ENCODE measurements at places on chromosomes 12 and 14.

DNA sequence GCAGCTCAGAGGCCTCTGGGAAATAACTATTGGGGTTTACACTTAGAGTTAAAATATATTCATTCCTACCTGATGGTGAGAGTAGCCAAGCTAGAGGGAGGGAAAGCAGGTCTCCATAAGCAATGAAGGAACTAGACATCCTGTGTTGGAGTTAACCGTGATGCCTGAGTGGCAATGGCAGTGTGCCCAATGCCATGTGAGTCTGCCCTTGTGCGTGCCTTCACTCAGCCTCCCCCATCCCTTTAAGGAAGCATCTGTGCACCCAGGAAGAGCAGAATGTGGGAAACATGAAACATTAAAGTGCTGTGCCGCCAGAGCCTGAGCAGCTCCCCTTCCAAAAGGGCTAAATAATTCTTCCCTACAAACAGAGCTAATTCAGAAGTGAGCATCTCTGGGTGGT, 76.3 kb downstream of the COX16 start:
- DNase-seq = no peak

DNA sequence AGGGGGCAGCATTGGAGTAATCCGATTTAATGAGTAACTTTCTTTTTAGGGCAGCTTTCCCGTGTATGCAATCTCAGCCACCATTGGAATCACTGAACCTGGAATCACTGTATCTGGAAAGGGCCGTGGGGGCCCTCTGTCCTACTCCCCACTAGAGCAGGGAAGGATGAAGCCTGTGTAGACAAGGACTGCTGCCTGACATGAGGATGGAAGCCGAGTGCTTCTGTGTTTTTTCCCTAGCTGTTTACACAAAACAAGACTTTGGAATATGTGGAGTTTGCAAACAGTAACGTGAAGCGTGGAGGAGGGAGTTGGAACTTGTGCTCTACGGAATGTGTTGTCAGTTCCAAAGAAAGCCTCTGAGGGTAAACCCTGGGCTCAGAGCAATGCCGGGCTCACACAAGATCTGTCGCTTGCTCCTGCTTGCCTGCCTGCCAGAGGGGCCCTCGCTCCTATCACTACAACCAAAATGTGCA, 32.4 kb upstream of the HDAC7 start:
- DNase-seq = no peak

- no peak for DNase-seq
Measured at GRCh38 chr12:111754671-111755070, 12.1 kb upstream of the ALDH2 start.

DNA sequence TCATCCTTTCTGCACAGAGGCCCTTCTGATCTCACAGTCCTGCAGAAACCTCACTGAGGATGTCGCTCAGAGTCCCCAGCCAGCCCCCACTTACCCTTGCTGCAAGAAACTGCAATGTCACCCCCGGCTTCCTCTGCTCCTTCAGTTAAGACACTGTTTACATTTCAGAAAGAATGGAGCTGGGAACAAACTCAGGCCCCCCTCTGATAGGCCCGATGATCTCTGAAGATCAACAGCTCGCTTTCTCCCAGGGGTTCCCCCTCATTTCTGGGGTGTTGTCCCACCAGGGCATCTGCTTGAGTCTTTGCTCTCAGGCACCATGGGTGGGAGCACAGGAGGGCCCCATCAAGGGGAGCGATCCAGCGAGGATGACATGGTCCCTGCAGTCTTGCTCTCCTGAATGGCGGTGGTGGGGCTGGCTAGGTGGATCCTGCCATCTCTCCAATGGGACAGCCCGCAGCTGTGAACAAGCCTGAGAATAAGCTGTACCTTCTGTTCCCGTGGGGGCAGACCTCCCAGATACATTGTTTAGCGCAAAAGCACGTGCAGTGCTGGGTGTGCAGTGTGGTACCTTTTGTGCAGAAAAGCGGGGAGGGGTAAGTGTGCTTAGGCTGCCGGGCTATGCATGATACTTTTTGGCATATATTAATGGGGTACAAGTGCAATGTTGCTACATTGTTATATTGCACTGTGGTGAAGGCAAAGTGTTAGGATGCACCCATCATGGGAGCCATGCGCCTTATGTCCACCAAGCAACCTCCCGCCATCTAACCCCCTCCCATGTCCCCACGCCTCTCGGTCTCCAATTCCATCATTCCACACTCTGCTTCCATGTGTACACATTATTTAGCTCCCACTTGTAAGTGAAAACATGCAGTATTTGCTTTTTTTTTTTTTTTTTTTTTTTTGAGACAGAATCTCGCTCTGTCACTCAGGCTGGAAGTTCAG, 6.7 kb upstream of the NCOR2 start:
- no peak for DNase-seq

DNA sequence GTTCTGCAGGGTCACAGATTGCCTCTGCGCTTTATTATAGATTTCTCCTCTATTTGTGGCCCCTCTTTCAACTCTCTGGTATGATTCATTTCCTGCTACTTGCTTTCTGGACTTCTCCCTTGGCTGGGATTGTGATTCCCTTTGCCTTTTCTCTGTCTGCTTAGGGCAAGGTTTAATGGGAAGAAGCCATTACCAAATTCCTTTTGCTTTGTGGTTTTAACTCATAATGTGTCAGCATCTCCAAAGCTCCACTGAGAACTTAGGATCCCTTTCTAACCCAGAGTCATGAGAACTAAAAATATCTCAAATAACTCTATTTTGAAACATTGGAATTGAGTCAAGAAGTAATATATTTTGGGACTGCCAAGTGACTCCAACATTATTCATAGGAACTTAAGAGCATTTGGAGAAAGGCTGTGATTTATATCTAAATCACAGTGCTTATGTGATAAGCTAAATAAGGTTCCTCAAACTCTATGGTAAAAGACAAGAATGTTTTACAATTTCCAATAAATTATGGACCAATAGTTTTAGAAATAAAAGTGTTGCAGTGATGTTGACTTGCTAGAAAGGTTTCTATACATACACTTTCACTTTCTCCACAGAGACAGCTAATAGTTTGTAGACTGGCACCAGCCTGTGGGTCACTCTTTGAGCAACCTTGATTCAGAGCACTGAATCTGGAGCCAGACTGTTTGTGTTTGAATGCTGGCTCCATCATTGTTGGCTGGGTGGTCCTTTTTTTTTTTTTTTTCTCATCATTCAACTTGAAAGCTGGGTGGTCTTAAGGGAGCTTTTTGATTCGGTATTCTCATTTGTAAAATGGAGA, 93.9 kb downstream of the DACT1 start:
- DNase-seq = no peak

DNA sequence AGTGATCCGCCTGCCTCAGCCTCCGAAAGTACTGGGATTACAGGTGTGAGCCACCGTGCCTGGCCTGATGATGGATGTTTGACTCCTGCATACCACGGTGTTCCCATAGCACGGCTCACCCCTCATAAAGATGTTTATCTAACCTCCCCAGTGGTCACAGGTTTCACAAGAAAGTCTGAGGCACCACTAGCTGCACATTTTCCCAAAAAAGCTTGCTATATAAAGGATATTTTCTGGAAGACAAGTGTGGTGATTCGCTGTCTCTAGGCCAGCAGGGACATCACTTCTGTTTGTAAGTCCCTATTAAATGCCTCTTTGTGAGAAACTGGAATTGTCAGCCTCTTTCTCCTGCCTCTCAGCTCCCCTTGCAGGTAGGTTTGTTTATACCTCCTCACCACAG, 18.3 kb downstream of the PLEK2 start:
- no peak for DNase-seq

- no peak for DNase-seq
Measured at GRCh38 chr12:7695566-7696197, at the start of gene GDF3. Gene GDF3, minus strand, starts transcription at chr12:7695775. Its CDS starts 47 bp downstream, at chr12:7695728.

- DNase-seq = no peak
Measured at GRCh38 chr14:81427348-81428058, 27.4 kb upstream of the STON2 start.

DNA sequence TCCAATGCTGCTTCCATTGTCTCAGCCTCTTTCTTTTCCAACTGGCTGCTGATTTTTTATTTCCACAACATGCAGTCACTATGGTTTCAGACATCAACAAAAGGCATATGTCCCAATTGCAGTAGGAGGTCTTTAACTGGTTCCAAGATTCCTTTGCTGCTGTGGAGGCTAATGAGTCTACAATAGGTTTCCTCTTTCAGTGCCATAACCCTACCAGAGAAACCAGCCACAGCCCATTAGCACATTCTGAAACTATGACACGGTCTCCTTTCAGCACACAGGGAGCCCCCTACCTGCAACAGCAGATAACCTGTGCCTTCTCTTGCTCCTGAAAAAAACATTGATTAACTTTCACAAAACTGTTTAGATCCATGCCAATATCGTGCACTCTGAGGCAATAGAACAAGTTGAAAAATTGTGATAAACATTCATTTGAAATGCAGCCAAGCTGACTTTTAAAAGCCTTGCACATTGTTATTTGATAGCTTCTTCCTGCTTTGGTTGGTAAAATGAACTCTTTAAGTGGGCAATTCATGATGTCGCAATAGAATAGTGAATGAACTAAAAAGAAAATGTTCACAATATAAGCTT, 32.4 kb downstream of the PLEKHG7 start:
- no peak for DNase-seq

DNA sequence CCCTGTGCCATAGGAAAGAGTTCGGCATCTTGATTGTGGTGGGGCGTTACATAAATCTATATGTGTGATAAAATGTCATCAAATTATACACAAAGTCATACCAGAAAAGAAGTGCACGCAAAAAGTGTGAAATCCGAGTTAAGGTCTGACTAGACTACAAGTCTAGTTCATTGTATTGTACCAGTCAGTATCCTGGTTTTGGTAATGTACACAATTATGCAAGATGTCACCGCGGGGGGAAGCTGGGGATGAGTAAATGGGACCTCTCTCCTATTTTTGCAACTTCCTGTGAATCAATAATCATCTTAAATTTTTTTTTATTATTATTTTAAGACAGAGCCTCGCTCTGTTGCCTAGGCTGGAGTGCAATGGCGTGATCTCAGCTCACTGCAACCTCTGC, 43.2 kb upstream of the BCL11B start:
- no peak for DNase-seq

- no peak for DNase-seq
Measured at GRCh38 chr14:102835959-102836358, 58.7 kb downstream of the TRAF3 start.

DNA sequence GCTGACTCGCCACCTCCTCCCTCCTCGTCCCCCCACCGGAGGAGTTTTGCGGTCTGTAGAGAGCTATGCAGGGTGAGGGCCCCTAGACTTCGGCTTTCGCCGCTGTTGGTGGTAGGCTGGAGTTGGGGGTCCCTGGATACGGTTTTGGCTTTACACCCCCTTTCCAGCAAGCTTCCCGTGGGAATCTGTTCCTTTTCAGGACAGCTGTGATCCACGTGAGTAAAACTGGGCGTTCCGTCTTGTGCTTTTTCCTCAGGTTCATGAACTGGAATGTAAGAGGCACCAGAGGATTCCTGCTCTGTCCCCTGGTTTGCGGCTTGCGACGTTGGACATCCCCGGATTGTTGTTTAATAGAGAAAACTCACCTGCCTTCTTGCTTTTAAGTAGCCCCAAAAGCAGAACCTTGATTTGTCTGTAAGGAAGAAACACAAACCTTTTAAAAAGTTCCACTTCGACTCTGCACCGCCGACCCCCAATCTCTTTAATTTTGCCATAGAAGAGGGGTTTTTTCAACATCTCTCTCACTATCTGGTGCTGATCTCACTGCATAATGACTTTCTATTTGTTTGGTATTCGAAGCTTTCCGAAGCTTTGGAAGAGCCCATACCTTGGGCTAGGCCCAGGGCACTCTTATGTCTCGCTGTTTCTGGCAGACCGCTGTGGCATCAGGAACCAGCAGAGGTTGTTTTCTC, 490 bp downstream of the PRORP start:
- no peak for DNase-seq

DNA sequence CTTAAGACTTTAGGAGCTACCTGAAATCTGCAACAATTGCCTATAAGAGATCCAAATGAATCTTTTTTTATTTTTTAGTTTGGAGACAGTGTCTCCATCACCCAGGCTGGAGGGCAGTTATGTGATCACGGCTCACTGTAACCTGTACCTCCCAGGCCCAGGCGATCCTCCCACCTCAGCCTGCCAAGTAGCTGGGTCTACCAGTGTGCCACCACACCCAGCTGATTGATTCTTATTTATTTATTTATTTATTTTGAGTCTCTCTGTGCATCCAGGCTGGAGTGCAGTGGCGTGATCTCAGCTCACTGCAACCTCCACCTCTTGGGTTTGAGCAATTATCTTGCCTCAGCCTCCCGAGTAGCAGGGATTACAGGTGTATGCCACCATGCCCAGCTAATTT, 26.1 kb downstream of the STK38L start:
- DNase-seq = no peak

DNA sequence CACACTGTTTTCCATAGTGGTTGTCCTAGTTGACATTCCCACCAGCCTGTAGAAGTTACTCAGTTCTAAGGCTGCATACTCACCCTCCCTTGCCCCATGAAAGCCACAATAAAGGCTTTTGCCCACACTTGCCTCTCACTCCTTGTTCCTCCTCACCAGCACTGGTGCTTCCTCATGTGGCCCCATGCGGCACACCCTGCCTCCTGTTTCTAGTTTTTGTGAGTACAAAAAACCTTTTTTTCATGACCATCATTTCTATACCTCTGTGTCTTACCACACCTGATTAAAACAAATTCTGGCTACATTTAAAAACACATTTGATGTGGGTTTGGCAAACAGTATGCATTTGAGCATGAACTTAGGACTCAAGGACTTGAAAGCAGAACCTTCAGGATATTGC, 40.7 kb upstream of the RIN3 start:
- no peak for DNase-seq

DNA sequence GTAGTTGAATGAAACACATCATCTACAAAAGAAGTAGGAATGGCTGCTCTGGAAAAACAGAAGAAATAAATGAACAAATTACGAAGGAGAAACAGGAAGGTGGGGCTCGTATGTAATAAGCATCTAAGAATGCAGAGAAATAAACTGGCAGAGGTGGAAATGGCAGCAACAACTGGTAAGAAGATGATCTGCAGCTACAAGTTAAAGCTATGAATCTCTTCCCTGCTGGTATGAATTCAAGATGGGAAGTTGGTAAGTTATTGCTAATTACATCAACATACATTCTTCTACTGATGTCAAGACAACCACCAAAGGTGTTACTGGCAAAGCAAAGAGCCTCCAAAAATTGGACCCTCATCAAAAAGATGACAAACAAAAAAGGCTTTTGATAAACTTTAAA, 59.8 kb downstream of the HECTD4 start:
- DNase-seq = no peak

GRCh38 chr12:10189653-10190052, 10.8 kb downstream of the TMEM52B start:
- no peak for DNase-seq

GRCh38 chr12:61780435-61780834, 479.8 kb upstream of the USP15 start:
- no peak for DNase-seq

DNA sequence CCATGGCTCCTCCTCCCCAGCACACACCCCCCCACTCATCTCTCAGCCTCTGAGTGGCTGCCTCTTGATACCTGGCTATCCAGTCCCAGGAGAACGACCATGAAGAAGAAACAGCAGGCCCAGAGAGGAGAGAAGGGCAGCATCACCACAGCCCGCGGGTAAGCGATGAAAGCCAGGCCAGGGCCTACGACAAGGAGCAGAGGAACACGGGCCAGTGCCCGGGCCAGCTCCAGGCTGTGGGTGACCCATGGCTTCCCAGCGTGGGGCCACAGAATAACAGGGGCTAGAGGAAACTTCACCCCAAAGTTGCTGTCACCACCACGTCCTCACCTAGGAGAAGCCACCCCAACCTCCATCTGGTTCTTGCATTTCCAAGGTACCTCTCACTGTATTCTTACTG, 10.4 kb upstream of the SLC6A12 start:
- DNase-seq = no peak

- DNase-seq = no peak
Measured at GRCh38 chr12:105921872-105922669, 216.7 kb downstream of the NUAK1 start.

- no peak for DNase-seq
Measured at GRCh38 chr14:45270031-45270430, 17.0 kb upstream of the MIS18BP1 start.

Data from activated CD4-positive, alpha-beta T cell treated with anti-CD3 and anti-CD28 coated beads for 1 hour (primary cell).